ENCODE measurements at places on chromosomes 5 and 9.

GRCh38 chr9:14478175-14479162 lies 164.5 kb upstream of the NFIB start:
- DNase-seq = no peak

- DNase-seq = no peak
Measured at GRCh38 chr5:179833056-179833708, 12.5 kb downstream of the SQSTM1 start.

DNA sequence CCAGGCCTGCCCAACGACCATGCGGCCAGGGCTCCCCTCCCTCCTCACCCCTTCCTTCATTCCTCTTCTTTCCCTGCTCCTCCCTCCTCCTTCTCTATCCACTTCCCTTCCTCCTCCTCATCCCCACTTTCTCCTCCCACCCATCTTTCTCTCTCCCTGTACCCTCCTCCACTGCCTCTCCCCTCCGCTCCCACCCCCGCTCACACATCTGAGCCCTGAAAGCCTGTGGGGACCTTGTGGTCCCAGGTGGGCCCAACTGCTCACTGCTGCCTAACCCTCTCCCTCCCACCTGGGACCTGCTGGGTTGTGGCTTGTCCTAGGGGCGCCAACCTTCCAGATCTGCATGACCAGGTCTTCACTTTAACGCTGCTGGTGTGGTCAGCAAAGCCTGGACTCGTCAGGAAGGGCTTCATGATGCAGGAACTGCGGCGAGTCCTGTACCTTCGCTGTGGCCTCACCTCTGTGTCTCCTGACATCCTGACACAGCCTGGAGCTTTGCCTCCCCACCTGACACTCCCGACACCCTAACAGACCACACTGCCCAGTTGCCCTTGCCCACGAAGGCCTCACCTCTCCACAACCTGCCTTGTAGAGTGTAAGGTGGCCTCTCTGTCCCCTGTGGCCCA lies 34.6 kb downstream of the C5orf15 start:
- DNase-seq = no peak

DNA sequence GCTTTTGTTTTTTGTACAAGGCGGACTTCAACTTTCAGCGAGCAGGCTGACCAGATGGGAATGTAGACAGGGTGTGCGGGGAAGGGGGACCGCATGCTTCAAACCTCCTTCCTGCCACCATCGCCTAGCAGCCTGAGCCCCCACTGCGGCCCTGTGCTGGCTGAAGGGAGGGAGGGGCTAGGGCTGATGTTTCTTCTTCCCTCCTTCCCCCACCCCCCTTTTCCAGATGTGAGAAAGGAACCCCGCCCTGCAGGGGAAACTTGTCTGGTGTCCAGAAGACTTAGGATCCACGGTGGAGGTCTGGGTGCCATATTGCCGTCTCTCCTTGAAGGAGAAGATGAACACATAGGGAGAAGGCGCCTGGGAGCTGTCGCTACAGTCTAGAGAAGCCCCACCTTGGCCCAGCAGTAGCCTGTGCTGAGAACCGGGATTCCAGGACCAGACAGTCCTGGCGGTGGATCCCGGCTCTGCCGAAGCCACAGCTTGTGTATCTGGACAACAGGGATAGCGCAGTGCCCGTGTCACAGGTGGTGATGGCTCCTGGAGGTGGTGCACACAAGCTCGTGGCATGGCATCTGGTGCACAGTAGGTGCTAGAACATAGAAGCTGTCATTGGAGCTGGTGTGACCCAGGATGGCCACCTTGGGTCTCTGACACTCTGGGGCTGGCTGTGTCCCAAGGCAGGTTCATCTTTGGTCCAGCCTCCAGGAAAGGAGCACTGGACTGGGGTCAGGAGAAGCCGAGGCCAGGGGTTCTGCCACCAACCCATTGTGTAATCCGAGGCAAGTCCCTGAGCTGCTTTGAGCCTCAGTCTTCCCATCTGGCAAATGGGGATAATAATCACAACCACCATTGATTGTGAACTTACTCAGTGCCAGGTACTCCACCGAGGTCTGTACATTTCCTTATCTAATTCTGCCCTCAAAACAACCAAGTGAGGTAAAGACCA lies 205.6 kb downstream of the C9orf50 start:
- DNase-seq = no peak

GRCh38 chr9:20698782-20699181 lies 14.7 kb downstream of the FOCAD start:
- no peak for DNase-seq

DNA sequence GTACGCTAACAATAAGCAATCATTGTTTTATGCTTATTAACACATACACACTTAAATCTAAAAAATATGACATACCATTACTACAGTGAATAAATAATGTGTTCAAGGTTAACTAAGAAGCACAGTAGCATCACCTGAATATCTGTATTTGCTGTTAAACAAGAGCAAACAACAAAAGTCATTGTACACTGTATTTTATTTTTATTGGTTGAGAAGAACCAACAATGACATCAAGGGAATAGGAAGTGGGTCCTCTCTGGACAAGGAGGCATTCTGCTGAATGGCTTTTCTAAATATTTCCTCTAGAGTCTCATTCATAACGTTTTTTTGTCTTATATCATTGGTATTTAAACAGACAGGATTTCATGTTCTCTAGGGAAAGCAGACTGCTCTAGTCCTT lies 460.4 kb downstream of the CDH9 start:
- no peak for DNase-seq

GRCh38 chr9:7536310-7536939 lies 263.2 kb downstream of the DMAC1 start:
- DNase-seq = no peak

DNA sequence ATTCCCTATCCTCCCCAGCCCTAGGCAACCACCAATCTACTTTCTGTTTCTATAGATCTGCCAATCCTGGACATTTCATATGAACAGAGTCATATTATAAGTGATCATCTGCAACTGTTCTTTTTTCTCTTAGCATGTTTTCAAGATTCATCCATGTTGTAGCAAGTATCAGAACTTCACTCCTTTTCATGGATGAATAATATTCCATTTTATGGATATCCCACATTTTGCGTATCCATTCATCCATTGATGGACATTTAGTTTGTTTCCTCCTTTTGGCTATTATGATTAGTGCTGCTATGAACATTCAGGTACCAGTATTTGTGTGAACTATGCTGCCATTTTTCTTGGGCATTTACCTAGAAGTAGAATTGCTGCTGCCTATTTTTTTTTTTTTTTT lies 51.3 kb upstream of the HAND1 start:
- no peak for DNase-seq
